ENCODE measurements at places on chromosomes 4 and X.

- no peak for DNase-seq
These were observed 9.8 kb downstream of the ZBTB33 start for GRCh38 chrX:120260369-120260768.

DNA sequence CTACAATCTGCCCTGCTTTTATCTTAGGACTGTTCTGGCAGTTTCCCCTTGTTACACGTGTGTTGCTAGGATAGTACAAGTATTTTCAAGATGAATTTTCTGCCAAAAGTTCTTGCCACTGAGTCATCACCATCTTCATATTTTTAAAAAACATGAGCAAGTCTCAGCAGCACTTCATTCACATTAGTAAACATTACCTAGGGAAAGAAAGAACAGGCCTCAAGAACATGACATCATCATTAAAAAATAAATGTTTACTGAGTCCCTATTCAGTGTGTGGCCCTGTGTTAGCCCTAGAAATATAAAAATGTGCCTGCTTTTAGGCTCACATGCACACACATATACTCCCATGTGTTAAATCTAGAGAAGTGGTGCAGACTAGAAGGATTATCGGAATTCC lies 18.7 kb upstream of the GPC3 start:
- no peak for DNase-seq

GRCh38 chr4:71293705-71294104 lies 45.1 kb upstream of the SLC4A4 start:
- no peak for DNase-seq

- no peak for DNase-seq
These were observed 17.9 kb upstream of the LAP3 start for GRCh38 chr4:17558941-17559708.

GRCh38 chr4:1464581-1465171 lies 58.4 kb upstream of the NKX1-1 start:
- DNase-seq: no peak

GRCh38 chrX:94058728-94059382 lies 384.8 kb downstream of the FAM133A start:
- DNase-seq: no peak

GRCh38 chr4:10656420-10656819 lies 28.1 kb downstream of the CLNK start:
- no peak for DNase-seq
